ENCODE measurements at places on chromosomes 13 and 19. TPM values are rescaled to one million over a fixed set of nuclear protein-coding genes. Genes with fewer than 3 reads are reported as not detected.

Gene ELSPBP1
- not detected for total RNA-seq

Gene BST2
- total RNA-seq, result 44.8 TPM

Gene NCAN
- 4.8 TPM for total RNA-seq

Gene TBXA2R
- 0.09 TPM for total RNA-seq

Gene CYP2A7
- not detected for total RNA-seq

Gene SYNGR4
- not detected for total RNA-seq

Gene CBY2
- total RNA-seq, result not detected

Gene ZNF610
- total RNA-seq, result 13.1 TPM

Gene LILRA1
- total RNA-seq, result not detected

Gene VSIG10L
- total RNA-seq, result 2.7 TPM

Gene GJB2
- not detected for total RNA-seq

Gene URI1
- total RNA-seq, result 60.7 TPM

Gene CCDC194
- 1.1 TPM for total RNA-seq

Gene CRX
- 0.19 TPM for total RNA-seq

Gene ZNF558
- 59.0 TPM for total RNA-seq

Gene SIGLEC9
- not detected for total RNA-seq

Gene STAP2
- total RNA-seq, result 6.8 TPM

Gene KLK1
- total RNA-seq, result not detected

Gene HCN2
- total RNA-seq, result not detected
